ENCODE measurements at places on chromosomes 12 and 14.

DNA sequence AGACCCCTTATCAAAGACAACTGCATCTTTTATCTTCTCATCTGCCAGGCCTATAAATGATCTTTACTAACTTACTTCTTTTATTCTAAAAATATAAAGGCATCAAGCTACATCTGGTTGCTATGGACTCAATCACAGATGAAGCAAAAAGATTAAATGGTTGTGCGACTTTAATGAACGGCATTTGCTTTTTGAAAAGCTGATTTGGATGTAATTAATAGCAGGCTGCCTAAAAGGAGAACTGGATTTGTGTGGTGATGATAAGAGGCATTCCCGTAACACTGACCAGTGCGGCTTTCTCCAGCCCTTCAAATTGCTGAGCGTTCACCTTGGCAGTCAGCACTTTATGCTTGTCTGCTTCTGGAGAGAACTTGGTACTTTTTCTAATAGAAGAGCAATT lies 103.8 kb downstream of the ARMH4 start:
- no peak for DNase-seq

- no peak for DNase-seq
Observed at GRCh38 chr12:30990316-30990715, 63.8 kb downstream of the TSPAN11 start.

DNA sequence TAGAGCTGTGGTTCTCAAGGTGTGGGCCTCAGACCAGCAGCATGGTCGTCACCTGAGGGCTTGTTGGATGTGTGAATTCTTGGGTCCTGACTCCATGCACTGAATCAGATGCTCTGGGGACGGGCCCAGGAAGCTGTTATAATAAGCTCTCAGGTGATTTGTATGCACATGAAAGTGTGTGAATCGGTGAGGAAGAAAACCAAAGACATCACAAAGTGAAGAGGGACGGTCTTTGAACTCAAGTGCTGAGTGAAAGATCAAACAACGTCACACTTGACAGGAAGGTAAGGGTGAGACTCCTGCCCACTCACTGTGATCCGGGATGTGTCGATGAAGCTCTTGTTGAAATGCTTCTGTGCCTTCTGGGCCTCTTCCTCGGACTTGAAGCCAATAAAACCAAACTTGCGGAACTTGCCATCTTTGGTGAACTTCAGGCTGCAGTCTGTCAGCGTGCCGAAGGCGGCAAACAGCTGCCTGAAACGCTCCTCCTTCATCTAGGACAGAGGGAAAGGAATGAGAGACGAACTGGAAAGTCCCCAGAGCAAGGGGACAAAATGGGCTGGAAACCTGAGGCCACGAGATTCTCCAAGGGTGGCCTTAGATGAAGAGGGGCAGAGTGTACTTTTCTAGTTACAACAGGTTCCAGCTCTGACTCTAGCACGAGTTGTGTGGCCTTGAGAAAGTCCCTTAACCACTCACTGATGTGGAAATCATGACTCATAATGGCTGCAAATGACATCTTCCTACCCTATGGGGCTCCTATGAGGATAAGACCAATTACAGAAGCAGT lies 4.0 kb downstream of the RBM19 start:
- no peak for DNase-seq

DNA sequence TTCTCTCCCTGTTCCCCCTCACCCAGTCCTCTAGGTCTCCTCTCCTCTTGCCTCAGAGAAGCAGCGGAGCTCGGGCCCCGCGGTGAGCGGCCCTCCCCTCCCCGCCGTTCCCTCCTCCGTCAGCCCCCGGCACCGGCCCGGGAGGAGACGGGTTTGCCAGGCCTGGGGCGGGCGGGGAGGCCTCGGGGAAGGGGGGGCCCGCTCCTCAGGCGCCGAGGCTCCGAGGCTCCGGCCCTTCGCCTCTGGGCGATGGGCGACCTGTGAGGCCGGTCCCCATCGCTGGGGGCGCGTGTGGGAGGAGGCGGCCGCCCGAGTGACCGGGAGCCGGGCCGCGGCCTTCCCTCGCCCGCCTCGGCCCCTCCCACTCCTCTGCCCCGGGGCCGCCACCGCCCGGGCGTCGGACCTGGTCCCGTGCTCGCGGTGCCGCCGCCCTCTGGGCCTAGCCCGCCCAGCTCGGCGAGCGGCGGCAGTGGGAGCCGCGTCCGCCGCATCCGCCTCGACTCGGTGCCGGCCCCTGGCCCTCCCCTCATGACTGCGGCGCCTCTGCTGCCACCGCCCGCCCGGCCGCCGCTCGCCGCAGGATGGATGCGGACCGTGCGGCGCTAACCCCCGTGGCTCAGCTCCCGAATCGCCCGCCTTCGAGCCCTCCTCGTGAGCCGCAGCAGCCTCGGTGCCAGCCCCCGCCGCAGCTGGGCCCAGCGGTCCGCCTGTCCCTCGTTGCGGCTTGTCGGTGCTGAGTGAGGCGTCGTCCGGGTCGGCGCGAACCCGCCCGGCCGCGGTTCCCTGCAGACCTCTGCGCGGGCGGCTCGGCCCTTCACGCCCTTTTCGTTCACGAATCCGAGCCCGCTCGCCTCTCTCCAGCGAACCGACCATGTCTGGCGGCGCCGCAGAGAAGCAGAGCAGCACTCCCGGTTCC lies 574 bp downstream of the WNK1 start:
- DNase-seq = peak; percentile 42

DNA sequence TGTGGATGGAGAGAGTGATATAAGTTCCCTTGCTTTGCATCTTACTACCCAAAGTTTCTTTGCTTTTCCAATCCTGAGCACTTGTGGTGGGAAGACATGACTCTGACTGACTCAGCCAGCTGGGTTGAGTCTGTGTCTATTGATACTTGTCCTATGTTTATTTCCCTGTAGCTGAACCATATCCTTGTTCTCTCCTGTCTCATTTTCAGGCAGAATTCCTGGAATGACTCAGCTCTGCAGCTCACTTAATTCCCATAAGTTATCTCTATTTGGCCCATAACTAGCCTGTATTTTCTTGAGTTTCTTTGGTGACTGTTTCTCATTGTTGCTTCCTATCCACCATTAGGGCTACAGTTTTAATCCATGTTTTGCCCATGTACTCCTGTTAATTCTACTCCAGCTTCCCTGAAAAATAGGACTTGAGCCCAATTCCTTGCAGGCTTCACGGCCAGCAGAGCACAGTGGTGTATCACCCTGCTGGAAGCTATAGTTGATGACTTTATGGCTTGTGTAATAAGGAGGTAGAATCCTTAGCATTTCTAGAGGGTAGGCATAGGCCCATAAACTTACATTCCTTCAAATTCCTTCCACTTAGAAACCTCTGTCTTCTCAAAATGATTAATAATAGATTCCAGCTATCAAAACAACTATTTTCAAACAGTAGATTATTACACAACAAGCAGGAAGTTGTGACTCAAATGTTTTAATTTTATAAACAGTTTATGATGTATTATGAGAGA lies 183.1 kb downstream of the TMTC3 start:
- DNase-seq = no peak

DNA sequence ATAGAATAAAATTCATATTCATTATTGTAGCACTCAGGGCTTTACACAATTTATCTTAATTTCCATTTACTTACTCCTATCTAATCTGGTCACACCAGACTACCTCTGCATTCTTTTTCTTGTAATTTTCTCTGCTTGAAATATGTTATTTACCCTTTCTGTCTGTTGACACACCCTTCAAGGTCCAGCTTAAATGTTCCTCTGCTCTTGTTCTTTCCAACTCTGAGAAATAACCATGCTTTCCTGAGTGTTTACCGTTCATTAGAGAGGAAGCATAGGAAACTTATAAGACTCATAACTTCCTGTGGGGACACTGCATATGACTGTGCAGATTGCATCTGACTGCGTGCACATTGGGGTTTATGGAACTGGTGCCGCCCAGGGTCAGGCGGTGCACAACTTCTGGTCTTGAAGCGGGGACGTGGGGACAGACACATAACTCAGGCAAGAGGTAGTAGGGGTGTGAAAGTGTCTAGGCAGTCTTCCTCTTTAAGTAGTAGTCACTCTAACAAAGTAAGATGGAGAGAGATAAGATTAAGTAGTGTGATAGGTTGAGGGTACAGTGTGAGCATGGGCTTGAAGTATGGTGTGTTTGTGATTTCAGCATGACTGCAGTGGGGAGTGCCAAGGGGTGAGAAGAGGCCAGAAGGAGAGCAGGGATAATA lies 42.6 kb upstream of the FOXJ2 start:
- no peak for DNase-seq

DNA sequence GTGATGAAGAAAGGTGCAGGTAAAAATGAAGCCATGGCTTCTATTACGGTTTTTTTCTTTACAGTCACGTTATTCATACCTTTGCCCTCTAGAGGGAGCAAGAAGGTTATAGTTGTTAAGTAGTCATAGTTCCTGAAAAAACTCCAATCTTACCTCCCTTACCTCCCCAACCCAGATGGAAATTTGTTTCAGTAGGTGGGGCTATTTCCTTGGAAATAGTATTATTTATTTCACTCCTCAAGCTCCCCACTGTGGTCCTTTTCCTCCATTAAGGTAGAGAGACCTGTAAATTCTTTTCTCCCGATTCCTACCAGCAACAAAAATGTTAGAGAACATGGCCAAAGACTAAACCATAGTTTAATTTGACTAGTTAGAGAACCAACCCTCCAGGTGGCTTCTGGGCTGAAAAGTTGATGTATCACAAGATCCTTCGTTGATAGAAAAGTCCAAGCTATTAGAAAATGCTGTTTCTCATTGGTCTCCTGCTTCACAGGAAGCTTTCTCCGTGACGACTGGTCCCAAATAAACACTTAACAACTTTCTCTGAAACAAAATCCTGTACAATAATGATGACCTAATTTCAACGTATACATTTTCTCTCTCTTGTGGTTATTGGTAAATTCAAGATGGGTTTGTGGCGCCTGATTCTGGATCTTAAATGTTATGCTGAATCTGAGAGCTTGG lies 43.5 kb downstream of the TMX1 start:
- DNase-seq = peak; percentile 85

- DNase-seq = no peak
Observed at GRCh38 chr12:106459124-106459523, 101.6 kb downstream of the POLR3B start.

GRCh38 chr14:102464006-102464405 lies 45.6 kb downstream of the ANKRD9 start:
- no peak for DNase-seq

DNA sequence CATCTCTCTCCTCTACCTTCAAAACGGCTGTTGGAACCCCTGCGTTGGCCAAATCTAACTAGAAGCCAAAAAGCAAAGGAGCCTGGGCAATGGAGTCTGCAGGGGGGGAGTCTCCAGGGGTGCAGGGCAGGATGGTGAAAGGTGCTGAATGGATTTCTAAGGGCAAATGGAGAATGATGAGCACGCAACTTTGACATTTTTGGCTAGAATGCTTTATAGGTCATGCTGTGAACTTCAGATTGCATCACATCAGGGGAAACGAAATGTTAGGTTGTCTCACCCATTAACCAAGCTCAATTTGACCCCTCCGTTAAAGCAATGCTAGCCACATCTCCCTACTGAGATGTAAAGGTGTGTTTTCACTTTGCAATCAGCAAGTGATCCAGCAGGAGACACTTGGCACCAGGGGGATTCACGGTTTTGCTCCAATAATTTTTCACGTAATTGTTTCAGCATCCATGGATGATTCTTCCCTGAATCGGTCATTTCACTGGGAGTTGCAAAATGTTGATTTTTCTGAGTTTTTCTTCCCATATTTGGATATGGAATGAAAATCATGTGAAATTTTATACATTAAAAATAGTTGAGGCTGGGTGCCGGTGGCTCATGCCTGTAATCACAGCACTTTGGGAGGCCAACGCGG lies 78.0 kb upstream of the MDM1 start:
- DNase-seq = no peak

GRCh38 chr14:99447739-99448138 lies 32.9 kb downstream of the SETD3 start:
- DNase-seq = no peak

GRCh38 chr14:51846631-51847488 lies 13.6 kb upstream of the GNG2 start:
- peak; percentile 72 for DNase-seq
